ENCODE measurements at places on chromosomes 1 and 21. TPM values are rescaled to one million over a fixed set of nuclear protein-coding genes. Genes with fewer than 3 reads are reported as not detected.

DNA sequence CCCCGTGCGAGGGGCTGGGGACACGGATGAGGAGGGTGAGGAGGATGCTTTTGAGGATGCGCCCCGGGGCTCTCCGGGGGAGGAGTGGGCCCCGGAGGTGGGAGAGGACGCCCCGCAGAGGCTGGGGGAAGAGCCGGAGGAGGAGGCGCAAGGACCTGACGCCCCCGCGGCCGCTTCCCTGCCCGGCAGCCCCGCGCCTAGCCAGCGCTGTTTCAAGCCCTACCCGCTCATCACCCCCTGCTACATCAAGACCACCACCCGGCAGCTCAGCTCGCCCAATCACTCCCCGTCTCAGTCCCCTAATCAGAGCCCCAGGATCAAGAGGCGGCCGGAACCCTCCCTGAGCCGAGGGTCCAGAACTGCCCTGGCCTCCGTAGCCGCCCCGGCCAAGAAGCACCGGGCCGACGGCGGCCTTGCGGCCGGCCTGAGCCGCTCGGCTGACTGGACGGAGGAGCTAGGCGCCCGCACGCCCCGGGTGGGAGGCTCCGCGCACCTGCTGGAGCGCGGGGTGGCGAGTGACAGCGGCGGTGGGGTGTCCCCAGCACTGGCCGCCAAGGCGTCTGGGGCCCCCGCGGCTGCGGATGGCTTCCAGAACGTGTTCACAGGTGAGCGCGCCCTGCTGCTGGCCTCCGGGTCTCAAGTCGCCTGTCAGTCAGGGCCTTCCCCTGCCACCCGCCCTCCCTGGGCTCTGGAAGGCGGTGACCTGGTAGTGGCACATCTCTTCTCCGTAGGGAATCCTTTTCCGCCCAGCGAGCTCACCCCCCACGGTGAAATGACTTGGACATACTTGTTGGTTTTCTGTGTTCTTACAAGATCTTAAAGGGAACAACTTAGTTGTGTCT is 1.7 kb downstream of the FMN2 start:
- H3K27me3 ChIP-seq, result peaks cover 36% of the 10 kb centered on the region
- H3K4me1 ChIP-seq, result peaks cover 6% of the 10 kb centered on the region
- H3K27ac ChIP-seq, result no peak overlapping the region
- DNase-seq, result no peak

DNA sequence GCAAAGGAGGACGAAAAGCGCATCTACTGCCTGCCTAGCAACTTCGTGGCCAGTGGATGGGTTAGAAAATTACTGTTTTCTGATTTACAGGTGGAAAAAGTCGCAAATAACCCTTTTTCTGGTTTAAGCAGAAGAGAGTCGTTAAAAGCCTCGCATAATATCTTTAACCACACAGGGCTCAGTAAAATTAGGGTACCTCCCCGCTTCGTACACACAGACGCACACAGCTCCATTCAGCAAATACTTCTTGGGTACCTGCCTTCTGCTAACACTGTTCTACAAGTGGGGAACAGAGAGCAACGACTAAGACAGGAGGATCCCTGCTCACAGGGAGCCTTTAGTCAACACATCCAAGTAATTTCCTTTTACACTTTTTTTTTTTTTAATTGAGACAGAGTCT is 704 bp downstream of the ALG6 start:
- H3K27ac ChIP-seq, result peak overlapping the region; percentile 65
- no peaks in the 10 kb centered on the region for H3K27me3 ChIP-seq
- H3K4me3 ChIP-seq, result peak overlapping the region; percentile 83
- peaks cover 20% of the 10 kb centered on the region for H3K36me3 ChIP-seq

DNA sequence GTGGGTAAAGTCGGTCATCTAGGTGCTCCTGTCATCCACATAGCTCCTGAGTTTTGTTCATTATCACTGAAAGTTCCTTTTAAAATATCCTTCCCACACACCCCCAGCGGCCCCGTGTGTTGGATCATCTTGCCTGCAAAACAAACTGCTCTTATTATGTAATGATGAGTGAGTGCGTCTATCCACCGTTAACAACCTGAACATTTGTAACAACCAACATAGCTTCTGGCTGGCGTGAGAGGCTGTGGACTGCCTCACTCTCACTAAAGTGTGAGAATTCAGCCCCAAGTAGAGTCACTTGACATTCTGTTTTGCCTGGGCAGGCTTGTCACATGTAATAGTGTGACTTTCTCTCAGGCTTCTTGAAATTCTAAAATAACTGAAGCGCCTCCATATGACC is 14.5 kb upstream of the KCNA2 start:
- no peak for DNase-seq
- H3K4me3 ChIP-seq, result no peak overlapping the region
- H3K27me3 ChIP-seq, result no peaks in the 10 kb centered on the region
- H3K4me1 ChIP-seq, result peaks cover 20% of the 10 kb centered on the region

- H3K27me3 ChIP-seq, result no peaks in the 10 kb centered on the region
- peak overlapping the region; percentile 70 for H3K4me3 ChIP-seq
- peak overlapping the region; percentile 78 for H3K27ac ChIP-seq
Observed at GRCh38 chr1:27357281-27358037, 9.3 kb downstream of the MAP3K6 start.

- peaks cover 17% of the 10 kb centered on the region for H3K36me3 ChIP-seq
- peak overlapping the region; percentile 46 for H3K27ac ChIP-seq
- DNase-seq, result no peak
- peaks cover 60% of the 10 kb centered on the region for H3K4me1 ChIP-seq
- no peaks in the 10 kb centered on the region for H3K27me3 ChIP-seq
Observed at GRCh38 chr1:12206792-12207424, 22.9 kb upstream of the VPS13D start.

DNA sequence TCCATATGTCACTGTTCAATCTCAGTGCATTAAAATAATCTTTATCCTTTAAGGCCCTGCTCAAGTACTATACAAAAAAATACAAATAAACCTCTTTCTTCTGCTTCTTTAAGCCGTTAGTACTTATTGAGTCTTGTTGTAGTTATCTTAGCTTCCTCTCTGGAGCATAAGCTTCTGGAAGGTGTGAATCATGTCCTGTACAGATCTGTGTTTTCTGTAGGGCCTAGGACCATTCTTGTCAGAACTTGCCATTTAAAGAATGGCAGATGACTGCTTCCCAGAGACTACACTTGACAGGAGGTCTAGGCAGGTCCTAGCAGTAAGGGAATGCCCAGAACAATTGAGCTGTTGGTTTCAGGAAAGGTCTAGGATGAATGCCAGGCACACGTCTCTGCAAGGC is 12.9 kb downstream of the NEK7 start:
- peaks cover 93% of the 10 kb centered on the region for H3K4me1 ChIP-seq
- H3K27ac ChIP-seq, result peak overlapping the region; percentile 93
- DNase-seq, result peak; percentile 23
- peaks cover 2% of the 10 kb centered on the region for H3K36me3 ChIP-seq
- no peaks in the 10 kb centered on the region for H3K27me3 ChIP-seq

DNA sequence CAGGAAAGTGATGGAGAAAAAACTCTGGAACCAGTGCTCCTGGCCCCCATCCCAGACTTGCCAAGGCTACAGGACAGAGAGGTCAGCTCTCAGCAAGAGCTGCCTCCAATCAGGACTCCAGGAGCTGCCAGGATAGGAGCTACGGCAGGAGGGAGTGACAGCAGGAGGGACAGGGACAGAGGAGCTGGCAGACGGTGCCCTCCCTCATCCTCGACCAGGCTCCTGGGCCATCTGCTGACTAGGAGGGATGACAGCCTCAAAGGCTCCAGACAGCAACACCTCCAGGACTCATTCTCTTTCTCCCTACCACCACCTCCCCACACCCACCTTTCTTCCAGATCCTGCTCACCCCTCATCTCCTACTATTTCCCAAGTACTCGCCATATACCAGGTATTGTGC is 22.7 kb downstream of the DLGAP3 start:
- H3K27me3 ChIP-seq, result peaks cover 8% of the 10 kb centered on the region
- H3K4me1 ChIP-seq, result no peaks in the 10 kb centered on the region
- H3K27ac ChIP-seq, result no peak overlapping the region
- no peak for DNase-seq
- no peak overlapping the region for H3K4me3 ChIP-seq

The CYP4Z1 gene
- not detected for total RNA-seq

All from activated naive CD4-positive, alpha-beta T cell treated with anti-CD3 and anti-CD28 coated beads for 36 hours (primary cell).